Stimulated activated CD4-positive, alpha-beta T cell treated with anti-CD3 and anti-CD28 coated beads, TNF-alpha, amount 100 ng/mL, for 4 hours (primary cell): ENCODE measurements at places on chromosomes 3 and 15.

- DNase-seq, result no peak
These were observed 9.1 kb upstream of the ARHGEF3 start for GRCh38 chr3:56810577-56811545.

GRCh38 chr3:127961963-127962362, 46.9 kb downstream of the KBTBD12 start:
- no peak for DNase-seq

- no peak for DNase-seq
These were observed 110.4 kb downstream of the WNT7A start for GRCh38 chr3:13769422-13769821.

DNA sequence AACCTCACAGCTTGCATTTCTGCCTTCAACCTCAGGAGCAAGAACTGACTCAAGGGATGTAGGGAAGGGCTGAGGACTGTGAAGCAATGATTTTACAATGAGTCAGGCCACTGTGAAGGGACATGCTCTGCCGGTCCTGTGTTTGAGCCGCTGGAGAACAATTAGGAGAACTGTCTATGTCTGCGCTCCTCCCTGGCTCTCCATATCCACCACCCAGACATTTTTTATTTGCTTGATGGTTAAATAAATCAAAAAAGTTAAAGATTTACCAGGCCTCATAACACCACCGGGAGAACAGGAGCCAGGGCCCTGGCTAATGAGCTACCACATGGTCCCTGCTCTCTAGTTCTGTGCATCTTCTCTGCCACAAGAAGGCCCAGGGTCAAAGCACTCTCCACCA, 29.6 kb downstream of the SEC61A1 start:
- DNase-seq, result no peak

DNA sequence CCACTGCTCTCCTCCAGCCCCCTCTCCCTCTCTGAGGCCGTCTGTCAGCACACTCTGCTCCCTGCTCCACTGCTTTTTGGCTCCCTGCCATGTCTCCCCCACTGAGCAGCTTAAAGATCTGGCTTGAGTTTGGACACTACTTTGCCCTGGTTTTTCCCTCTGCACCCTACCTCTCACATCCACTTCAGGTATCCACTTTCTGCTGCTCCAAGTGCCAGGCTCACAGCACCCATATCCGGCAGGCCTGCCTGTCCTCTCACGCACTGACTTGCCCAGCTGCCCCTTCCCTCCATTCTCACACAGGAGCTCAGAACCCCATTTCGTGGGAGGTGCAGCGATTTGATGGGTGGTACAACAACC, 3.7 kb downstream of the DUOX1 start:
- DNase-seq, result no peak

DNA sequence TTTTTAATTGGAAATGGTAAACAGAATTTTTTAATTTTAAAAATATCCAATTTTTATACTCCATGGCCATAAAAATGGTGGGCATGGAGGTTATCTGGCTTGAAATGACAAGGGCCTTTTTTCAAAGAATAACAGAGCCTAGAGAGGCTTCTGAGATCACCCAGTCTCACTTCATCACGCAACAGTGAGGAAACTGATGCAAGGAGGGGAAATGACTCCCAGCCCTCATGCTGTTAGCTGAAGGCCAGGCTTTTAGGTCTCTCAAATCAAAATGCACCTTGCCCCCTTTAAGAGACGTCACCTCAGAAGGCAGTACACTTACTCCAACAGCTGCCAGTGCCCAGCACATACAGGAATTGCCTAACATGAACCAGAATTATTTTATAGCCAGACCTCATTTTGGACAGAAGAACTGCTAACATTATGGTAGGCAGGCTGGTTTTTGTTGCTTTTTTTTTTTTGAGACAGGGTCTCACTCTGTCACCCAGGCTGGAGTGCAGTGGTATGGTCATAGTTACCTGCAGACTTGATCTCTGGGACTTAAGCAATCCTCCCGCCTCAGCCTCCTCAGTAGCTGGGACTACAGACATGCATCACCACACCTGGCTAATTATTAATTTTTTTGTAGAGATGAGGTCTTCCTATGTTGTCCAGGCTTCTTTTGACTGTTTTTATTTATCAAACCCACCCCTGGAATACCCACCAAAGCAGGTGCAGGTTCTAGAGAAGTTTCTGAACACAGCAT, 9.1 kb downstream of the RAB43 start:
- DNase-seq, result no peak

GRCh38 chr3:102026656-102027055, 177.3 kb downstream of the NFKBIZ start:
- no peak for DNase-seq

GRCh38 chr3:179510496-179510895, 52.2 kb upstream of the ACTL6A start:
- DNase-seq, result no peak

DNA sequence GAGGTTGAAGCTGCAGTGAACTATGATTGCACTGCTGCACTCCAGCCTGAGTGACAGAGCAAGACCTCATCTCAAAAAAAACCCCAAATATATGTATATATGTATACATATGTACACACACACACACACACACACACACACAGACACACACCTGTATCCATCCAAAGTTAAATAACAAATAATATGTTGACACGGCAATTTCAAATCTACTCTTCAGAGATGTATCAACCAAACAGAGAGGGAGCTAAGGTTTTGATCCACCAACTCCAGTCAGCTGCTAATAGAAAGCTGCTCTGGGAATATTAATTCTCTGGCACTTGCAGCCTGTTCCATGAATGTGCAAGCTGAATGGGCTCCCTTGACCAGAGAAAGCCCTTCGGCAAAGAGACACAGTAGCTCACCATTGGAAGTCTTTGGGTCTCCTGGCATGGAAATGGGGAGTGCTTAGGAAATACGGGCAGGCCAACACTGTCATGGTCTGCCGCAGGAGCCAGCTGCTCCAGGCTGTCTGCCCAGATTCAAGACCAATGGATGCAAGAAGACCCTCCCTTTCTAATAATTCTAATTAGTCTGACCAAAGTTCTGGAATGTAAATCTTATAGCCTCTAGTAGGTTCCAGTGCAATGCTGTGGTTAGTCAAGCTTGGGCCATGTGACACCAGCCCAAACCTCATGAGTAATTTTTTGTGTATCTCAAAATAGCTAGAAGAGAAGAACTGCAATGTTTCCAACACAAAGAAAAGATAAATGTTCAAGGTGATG, 299.8 kb downstream of the KBTBD8 start:
- DNase-seq, result no peak

DNA sequence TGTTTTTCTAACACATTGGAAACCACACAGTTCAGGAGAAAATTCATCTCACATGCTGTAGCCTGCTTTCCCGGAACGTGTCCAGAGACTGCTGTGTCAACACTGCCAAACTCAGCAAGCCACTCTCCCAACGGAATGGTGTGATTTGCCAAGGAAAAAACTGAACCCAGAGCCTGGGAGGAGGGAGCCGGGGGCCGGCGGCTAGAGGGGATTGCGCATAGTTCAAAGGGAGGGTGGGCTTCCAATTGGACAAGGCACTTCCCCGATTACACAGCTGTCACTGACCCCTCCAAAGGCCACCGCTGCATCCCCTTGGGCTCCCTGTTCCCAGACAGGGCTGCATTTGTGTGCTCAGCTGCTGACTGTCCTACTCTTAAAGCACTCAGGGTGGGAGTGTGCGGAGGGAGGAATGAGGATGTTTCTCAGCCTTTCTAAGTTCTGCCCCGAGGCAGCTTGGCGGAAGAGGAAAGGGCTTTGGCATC, 256.2 kb downstream of the ZNF621 start:
- DNase-seq, result no peak

- no peak for DNase-seq
These were observed 309.1 kb downstream of the KCNH8 start for GRCh38 chr3:19457449-19457848.

GRCh38 chr15:91844928-91845327, 8.6 kb upstream of the SLCO3A1 start:
- no peak for DNase-seq

GRCh38 chr3:123439806-123440580, 8.9 kb downstream of the ADCY5 start:
- DNase-seq, result no peak

GRCh38 chr3:102586485-102586884, 151.7 kb downstream of the ZPLD1 start:
- no peak for DNase-seq

DNA sequence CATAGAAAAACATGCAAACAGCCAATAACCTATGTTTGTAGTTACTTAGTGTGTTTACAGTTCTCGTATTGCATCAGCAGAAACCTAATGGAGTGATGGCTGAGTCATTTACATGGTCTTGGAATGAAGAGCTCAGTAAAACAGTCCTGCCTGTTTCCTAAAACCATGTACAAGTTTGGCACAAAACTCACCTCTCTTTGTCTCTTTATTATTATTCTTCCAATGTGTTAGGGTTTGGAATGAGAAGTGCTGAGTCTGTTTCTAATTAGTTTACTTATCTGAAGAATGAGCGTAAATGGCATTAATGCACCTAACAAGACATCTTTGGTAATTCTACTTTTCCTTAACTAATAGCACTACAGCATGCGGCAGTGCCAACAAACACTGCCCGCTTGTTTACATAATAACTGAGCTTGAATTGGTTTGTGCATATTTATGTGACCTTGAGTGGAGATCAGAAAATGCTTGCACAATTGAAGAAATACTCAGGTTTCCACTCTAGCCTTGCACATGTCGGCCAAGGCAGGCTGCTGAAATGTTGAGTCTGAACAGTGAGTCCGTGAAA, 385.4 kb upstream of the SEMA6D start:
- no peak for DNase-seq

DNA sequence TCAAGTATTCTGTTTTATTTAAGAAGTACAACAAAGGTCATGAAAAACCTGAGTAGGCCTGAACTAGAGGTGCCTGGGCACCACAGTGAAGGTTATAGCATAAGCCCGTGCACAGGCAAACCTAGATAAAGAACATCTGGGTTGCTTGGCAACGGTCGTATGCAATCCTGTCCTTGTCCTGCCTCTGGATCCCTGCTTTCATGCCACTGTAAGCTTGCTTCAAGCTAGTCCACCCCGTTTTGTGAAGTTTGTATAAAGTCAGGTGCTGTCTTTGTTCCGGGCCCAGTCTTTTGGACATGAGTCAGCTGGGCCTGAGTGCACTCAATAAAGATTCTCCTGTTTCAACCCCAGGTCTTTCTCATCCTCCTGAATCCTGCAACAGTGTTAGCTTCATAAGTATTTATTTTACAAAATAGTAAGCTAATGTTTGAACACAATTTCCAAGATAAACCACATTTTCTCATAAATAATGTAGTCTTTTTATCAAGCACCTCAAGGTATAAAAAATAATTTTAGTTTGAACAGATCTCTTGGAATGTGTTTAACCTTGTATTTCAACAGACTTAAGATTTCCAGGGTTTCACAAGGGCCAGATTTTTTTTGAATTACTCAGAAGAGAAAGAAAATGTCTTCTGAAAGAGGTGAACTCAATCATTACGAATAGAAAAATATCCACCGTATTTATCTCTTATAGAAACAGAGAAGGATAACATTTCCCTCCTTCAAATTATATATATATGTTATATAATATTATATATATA, 14.3 kb upstream of the SLC9C1 start:
- DNase-seq, result no peak

GRCh38 chr3:46812237-46812791, 50.9 kb downstream of the MYL3 start:
- DNase-seq, result peak; percentile 62

GRCh38 chr3:139687431-139687830, 9.7 kb upstream of the NMNAT3 start:
- no peak for DNase-seq

DNA sequence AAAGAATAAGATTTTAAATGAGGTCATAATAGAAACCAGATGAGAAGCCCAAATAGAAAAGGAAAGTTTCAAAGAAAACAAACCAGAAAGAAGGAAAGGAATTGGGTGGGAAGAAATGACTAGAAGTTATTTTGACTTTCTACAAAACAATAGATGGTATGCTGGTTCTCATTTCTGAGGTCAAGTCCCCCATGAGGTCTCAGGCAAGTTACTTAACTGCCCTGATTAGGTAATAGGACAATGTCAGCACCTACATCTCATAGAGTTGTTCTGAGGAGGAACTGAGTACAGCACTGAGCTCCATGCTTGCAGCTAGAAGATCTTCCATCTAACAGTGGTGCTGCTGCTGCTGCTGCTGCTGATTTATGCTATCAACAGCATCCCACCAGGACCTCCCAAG, 185.9 kb downstream of the ERC2 start:
- no peak for DNase-seq

GRCh38 chr15:34252545-34252944, 27.7 kb downstream of the EMC4 start:
- no peak for DNase-seq

- no peak for DNase-seq
These were observed 218.6 kb downstream of the PDCD6IP start for GRCh38 chr3:34016925-34017587.

DNA sequence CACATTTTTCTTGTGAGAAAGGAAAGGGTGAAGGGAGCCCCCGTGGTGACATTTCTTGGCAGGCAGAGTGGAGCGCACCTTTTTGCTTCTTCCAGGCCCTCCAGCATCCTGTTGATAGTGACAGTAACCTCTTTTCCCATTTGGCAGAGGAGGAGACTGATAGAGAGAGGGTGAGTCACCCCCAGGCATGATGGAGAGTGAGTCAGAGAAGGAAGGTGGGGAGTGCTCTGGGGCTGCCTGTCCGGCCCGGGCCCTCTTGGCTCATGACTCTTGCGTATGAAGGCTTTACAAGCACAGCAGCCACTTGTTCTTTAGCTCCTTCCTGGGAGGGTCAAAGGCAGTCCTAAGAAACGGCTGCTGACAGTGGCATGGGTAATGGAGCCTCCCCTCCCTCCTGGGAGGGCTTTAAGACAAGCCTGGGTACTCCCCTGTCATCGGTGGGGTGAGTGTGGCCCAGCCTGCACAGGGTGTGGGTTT, 16.0 kb downstream of the ANKRD63 start:
- DNase-seq, result no peak

DNA sequence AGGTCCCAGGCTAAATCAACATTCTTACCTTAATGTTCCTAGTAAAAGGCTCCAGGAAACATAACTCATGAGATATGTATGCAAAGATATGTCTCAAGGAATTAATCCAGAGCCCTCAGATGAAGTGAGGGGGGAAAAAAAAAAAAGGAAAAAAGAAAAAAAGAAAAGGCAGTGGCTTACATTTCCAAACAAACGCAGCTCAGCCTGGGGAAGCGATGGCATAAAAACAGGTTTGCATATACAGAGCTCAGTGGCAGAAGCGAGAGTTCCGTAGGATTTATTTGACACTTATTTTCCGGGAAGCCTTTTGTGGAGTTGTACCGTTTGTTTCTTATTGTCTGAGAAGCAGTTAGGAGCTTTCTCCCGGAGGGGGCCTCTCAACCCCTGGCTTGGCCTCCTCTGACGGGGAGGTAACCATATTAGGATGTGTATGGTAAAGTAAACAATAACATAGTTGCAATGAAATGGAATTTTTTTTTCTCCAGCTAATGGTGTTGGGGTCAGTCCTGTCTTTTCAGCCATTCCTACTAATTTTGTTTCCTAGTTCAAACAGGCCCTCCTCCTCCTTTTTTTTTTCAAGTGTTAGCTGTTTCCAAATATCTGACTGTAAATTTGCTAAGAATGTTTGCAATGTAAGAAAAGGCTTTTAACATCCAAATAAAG, 338.6 kb downstream of the FOXP1 start:
- no peak for DNase-seq

- DNase-seq, result no peak
These were observed 10.4 kb upstream of the ATOSA start for GRCh38 chr15:52689562-52689961.
